ENCODE measurements at places on chromosomes 2 and 18. TPM values are rescaled to one million over a fixed set of nuclear protein-coding genes. Genes with fewer than 3 reads are reported as not detected.

Gene CDH2
- total RNA-seq: 0.07 TPM

Gene ABHD1
- 0.23 TPM for total RNA-seq

Gene DQX1
- total RNA-seq: 0.68 TPM

Gene MC4R
- not detected for total RNA-seq

Gene COMMD1
- total RNA-seq: 27.6 TPM

Gene PARD6G
- total RNA-seq: 0.40 TPM

Gene LMAN2L
- 6.5 TPM for total RNA-seq

Gene CLEC4F
- not detected for total RNA-seq

- no peak overlapping the region for H3K27ac ChIP-seq
- H3K4me1 ChIP-seq: no peaks in the 10 kb centered on the region
- no peaks in the 10 kb centered on the region for H3K36me3 ChIP-seq
- H3K4me3 ChIP-seq: no peak overlapping the region
- DNase-seq: no peak
- no peaks in the 10 kb centered on the region for H3K27me3 ChIP-seq
These were observed 141.7 kb downstream of the OTX1 start for GRCh38 chr2:63192169-63192888.

GRCh38 chr2:188785490-188785889 lies 188.7 kb upstream of the COL3A1 start:
- no peak overlapping the region for H3K4me3 ChIP-seq
- no peaks in the 10 kb centered on the region for H3K4me1 ChIP-seq
- no peaks in the 10 kb centered on the region for H3K36me3 ChIP-seq

- H3K27ac ChIP-seq: no peak overlapping the region
- H3K4me1 ChIP-seq: no peaks in the 10 kb centered on the region
- no peaks in the 10 kb centered on the region for H3K36me3 ChIP-seq
- no peak overlapping the region for H3K4me3 ChIP-seq
These were observed 155.1 kb downstream of the LPIN1 start for GRCh38 chr2:11901351-11902069.

GRCh38 chr2:120550893-120551446 lies 184.7 kb upstream of the GLI2 start:
- H3K27ac ChIP-seq: no peak overlapping the region
- no peak for DNase-seq
- peaks cover 4% of the 10 kb centered on the region for H3K4me1 ChIP-seq
- no peaks in the 10 kb centered on the region for H3K36me3 ChIP-seq
- H3K27me3 ChIP-seq: peaks cover 13% of the 10 kb centered on the region
- no peak overlapping the region for H3K4me3 ChIP-seq

DNA sequence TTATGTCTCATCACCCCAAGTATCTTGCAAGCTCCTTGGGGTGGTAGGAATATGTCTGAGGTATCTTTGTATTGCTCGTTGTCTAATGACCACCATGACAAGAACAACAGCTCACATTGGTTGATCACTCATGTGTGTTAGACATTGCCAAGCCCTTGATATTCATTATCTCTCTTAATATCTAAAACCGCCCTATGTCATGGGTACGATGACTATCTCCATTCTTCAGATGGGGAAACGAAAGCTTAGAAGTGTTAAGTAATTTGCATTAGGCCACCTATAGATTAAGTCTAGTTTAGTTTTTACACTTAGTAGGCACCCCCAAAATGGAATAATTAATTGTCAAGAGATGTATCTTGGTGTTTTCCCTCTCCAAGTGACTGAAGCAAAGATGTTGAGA lies 57.0 kb downstream of the ICOS start:
- H3K4me3 ChIP-seq: no peak overlapping the region
- H3K4me1 ChIP-seq: peaks cover 48% of the 10 kb centered on the region

- H3K36me3 ChIP-seq: peaks cover 53% of the 10 kb centered on the region
- H3K27me3 ChIP-seq: no peaks in the 10 kb centered on the region
- no peak for DNase-seq
- H3K27ac ChIP-seq: peak overlapping the region; percentile 92
- peaks cover 66% of the 10 kb centered on the region for H3K4me1 ChIP-seq
These were observed 19.5 kb upstream of the WIPF1 start for GRCh38 chr2:174617120-174617519.

GRCh38 chr18:32919799-32920198 lies 147.0 kb upstream of the KLHL14 start:
- no peaks in the 10 kb centered on the region for H3K4me1 ChIP-seq
- H3K27ac ChIP-seq: no peak overlapping the region
- H3K4me3 ChIP-seq: no peak overlapping the region
- no peak for DNase-seq

GRCh38 chr2:151947813-151948165 lies 119.6 kb upstream of the ARL5A start:
- H3K27ac ChIP-seq: no peak overlapping the region
- H3K36me3 ChIP-seq: no peaks in the 10 kb centered on the region
- H3K4me1 ChIP-seq: no peaks in the 10 kb centered on the region
- H3K27me3 ChIP-seq: peaks cover 2% of the 10 kb centered on the region

DNA sequence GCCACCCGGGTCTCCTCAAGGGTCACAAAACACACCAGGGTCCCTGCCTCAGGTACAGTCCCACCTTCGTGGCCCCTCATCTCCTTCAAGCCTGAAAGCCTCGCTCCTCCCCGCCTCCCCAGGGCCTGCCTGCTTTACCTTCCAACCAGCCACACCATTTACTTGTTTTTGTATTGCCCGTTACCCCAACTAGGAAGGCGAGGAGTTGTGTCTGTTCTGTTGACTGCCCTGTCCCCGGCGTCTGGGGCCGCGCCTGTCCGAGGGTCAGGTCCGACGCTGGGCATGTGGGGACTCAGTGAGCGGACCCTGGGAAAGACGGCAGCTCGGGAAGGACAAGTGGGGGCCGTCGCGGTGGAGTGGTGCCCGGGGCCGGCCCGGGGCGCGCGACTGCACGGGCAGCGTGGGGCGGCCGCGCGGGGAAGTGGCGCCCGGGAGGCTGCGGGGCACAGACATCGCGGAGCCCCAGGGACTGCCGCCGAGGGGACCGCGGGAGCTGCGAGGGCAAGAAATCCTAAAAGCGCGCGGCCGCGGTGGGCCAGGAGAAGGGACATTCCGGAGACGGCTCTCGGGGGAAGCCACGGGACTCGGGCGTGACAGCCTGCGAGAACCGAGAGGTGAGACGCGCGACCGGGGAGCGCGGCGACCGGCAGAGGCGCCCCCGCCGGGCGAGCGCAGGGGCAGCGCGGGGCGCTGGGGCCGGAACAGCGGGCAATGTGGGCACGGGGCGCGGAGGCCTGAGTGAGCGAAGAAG lies 797 bp upstream of the GRHL1 start:
- peak overlapping the region; percentile 87 for H3K4me3 ChIP-seq
- peak overlapping the region; percentile 80 for H3K27ac ChIP-seq
- no peak for DNase-seq
- peaks cover 13% of the 10 kb centered on the region for H3K4me1 ChIP-seq
- peaks cover 62% of the 10 kb centered on the region for H3K27me3 ChIP-seq

GRCh38 chr2:930935-931334 lies 19.7 kb upstream of the SNTG2 start:
- no peaks in the 10 kb centered on the region for H3K36me3 ChIP-seq
- no peak overlapping the region for H3K4me3 ChIP-seq
- H3K27ac ChIP-seq: no peak overlapping the region
- DNase-seq: no peak
- H3K4me1 ChIP-seq: no peaks in the 10 kb centered on the region

DNA sequence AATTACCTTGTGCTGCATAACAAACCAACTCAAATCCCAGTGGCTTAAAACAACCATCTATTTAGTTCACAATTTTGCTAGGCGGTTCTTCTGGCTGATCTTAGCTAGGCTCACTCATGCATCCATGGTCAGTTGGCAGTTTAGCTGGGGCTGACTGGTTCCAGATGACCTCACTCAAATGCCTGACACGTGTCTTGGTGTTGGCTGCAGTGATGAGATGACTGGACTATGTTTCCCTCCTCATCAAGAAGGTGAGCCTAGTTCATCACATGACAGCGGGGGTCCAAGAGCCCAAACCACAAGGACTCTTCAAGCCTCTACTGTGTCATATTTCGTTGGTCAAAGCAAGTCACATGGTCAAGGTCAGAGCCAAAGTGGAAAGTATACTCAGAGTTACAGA lies 42.7 kb upstream of the ACTR3 start:
- H3K4me1 ChIP-seq: peaks cover 9% of the 10 kb centered on the region
- H3K27ac ChIP-seq: no peak overlapping the region
- H3K4me3 ChIP-seq: no peak overlapping the region
- DNase-seq: no peak
- H3K27me3 ChIP-seq: no peaks in the 10 kb centered on the region
- peaks cover 29% of the 10 kb centered on the region for H3K36me3 ChIP-seq

DNA sequence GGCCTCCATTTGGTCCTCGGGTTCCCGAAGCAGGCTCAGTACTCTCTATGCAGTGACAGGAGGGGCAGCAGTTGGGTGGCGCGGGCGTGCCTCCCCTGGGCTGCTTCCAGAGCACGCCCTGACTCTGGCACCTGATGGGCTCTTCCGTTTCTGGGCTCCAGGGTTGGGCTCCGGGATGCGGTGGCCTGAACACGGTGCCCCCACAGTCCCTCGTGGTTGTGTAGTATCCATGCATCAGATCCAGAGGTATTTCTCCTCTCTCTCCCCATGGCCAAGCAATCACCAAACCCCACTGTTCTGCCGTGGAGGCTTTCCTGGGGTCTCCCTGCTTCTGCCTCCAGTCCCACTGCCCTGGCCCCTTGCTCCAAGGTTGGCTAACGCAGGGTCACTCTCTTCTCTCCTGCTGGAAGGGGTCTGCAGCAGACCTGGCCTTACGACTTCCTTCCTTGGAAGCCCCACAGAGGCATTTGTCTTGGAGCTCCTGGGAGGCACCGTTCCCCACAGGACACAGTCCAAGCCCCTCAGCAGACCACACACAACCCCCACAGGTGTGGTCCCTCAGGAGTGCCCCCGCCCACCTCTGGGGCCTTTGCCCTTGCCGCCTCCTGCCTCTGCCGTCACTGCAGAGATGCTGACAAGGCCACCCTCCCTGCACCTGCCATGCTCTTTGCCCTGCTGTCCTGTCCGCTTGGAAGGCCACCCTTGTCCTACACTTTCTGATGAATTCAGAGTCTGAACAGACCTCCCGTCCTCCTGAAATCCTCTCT lies 136.6 kb upstream of the ASB18 start:
- no peak overlapping the region for H3K4me3 ChIP-seq
- H3K4me1 ChIP-seq: no peaks in the 10 kb centered on the region
- DNase-seq: no peak
- H3K27ac ChIP-seq: no peak overlapping the region
- no peaks in the 10 kb centered on the region for H3K27me3 ChIP-seq
- no peaks in the 10 kb centered on the region for H3K36me3 ChIP-seq

GRCh38 chr2:239103125-239104098 lies 255.5 kb downstream of the TWIST2 start:
- H3K27me3 ChIP-seq: no peaks in the 10 kb centered on the region
- H3K4me3 ChIP-seq: no peak overlapping the region
- no peak for DNase-seq
- no peaks in the 10 kb centered on the region for H3K4me1 ChIP-seq
- no peak overlapping the region for H3K27ac ChIP-seq

DNA sequence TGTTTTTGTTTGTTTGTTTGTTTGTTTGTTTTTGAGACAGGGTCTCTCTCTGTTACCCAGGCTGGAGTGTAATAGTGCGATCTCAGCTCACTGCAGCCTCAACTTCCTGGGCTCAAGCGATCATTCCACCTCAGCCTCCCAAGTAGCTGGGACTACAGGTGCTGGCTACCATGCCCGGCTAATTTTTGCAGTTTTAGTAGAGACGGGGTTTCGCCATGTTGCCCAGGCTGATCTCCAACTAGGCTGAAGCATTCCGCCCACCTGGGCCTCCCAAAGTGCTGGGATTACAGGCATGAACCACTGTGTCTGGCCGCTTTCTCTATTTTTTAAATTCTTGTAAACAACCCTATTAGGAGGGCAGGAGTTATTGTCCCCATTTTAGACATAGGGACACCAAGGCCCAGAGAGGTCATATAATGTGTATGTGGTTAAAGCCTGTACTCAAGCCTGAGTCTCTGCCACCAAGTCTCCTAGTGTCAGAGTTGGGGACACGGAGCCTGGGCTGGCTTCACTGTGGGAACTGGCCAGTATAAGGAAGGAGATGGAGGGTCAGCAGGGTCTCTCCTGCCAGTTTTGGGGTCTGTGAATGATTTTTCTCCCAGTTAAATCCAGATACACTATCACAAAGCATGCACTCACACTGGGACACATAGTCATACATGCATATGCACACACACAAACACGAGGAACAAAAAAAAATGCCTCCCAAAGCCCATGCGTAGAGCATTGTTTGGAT lies 27.5 kb upstream of the MCFD2 start:
- no peaks in the 10 kb centered on the region for H3K27me3 ChIP-seq
- H3K4me3 ChIP-seq: peak overlapping the region; percentile 97
- H3K4me1 ChIP-seq: peaks cover 48% of the 10 kb centered on the region
- H3K27ac ChIP-seq: peak overlapping the region; percentile 100
- H3K36me3 ChIP-seq: peaks cover 39% of the 10 kb centered on the region
- peak; percentile 68 for DNase-seq

- H3K27me3 ChIP-seq: no peaks in the 10 kb centered on the region
- H3K27ac ChIP-seq: no peak overlapping the region
- no peak overlapping the region for H3K4me3 ChIP-seq
- no peak for DNase-seq
These were observed 201.8 kb downstream of the OSR1 start for GRCh38 chr2:19156646-19157045.

DNA sequence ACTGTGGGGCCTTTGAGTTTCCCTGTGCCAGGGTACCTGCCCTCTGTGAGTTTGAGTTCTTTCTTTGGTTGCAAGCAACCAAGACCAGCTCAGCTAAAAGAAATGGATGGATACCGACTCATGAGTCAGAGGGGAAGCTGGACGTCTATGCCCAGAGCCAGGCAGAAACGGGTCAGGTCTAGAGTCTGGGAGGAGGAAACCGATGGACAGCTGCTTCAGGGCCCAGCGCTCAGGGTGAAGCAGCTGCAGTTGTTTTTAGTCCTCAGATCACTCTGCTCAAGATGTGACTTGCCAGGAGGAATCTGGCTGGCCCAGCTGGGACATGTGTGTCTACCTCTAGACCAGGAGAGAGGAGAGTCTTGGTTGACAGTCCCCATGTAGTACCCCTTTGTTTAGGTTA lies 10.1 kb upstream of the TYMS start:
- no peak overlapping the region for H3K4me3 ChIP-seq
- H3K36me3 ChIP-seq: no peaks in the 10 kb centered on the region
- H3K27ac ChIP-seq: no peak overlapping the region
- DNase-seq: no peak
- peaks cover 8% of the 10 kb centered on the region for H3K4me1 ChIP-seq

- H3K27ac ChIP-seq: no peak overlapping the region
- H3K36me3 ChIP-seq: no peaks in the 10 kb centered on the region
- no peak for DNase-seq
- no peaks in the 10 kb centered on the region for H3K4me1 ChIP-seq
- no peaks in the 10 kb centered on the region for H3K27me3 ChIP-seq
These were observed 306.1 kb downstream of the CPS1 start for GRCh38 chr2:210862283-210863065.

DNA sequence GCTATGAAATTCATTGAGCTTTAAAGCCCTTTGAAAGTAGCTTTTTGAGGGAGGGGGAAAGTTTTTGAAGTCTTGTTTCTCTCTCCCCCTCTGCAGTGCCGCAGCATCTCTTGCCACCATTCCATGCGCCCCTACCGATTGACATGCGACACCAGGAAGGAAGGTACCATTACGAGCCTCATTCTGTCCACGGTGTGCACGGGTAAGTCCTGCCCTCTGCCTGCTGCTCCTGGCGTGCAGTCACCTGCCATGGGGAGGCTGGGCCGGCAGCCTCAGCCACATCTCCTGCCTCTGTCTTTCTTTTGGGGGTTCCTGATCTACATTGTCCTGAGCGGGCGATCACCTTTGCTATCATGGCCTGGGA lies 191.6 kb downstream of the GLI2 start:
- H3K4me1 ChIP-seq: no peaks in the 10 kb centered on the region
- no peaks in the 10 kb centered on the region for H3K27me3 ChIP-seq
- no peaks in the 10 kb centered on the region for H3K36me3 ChIP-seq
- H3K27ac ChIP-seq: no peak overlapping the region
- H3K4me3 ChIP-seq: no peak overlapping the region
- no peak for DNase-seq

All from activated CD4-positive, alpha-beta T cell treated with anti-CD3 and anti-CD28 coated beads, Interleukin-2, amount 10 ng/mL, durations not matched to agents 24 days and 14 days (primary cell).